Stimulated activated CD8-positive, alpha-beta memory T cell treated with anti-CD3 and anti-CD28 coated beads, Interleukin-2, amount 100 ng/mL, for 1 hour (primary cell): ENCODE measurements at places on chromosomes 11 and 22.

DNA sequence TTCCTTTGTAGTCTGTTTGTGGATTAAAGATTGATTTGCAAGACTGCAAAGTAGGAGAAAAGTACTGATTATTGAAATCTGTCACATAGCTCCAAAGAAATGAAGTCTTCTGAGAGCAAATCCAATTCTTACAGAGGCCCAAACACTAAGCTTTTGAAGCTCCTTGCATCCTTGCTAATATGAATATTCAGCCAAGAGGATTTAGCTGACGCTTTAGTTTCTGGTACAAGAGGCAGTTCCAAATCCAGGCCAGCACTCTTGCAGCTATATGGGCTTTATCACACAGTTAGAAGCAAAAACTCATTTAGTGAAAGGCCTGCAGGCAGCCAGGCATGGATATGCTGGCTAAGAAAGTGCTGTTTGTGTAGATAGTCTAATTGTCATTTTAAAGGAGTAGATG, 12.7 kb downstream of the PAAF1 start:
- DNase-seq = no peak

- DNase-seq = no peak
Measured at GRCh38 chr22:24282401-24282800, 11.8 kb downstream of the SPECC1L start.

GRCh38 chr11:4979036-4979435, 15.6 kb upstream of the OR51L1 start:
- no peak for DNase-seq

DNA sequence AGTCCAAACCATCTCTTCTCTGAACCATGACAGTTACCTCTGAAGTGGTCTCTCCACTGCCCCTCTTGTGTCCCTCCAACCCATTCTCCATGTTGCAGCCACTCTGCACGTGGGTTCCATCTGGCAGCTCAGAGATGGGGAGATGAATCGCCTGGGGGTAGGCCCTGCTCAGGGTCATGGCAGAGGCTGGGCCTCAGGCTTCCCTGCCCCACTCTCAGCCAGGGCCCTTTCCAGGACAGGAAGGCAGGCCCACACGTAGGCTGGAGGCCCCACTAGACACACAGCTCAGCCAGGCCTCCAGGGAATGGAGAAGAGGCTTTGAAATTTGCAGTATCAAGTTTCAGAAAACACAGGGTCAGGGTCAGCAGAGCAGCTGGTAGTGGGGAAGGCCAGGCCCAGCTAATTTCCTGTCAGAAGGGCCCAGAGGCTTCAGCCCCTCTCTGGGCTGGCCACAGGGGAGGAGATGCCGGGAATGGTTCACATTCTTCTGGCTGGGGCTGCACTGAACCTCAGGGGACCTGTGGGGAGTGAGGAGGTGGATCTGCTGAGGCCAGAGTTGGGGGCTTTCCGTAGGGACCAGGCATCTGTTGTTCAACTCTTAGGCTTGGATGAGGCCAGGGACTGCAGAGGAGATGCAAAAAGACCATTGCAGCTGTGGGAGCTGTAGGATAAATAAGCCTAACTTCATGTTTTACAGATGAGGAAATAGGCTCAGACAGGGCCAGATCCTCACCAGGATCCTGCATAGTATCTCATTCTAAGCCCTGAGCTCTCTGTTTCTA, 101.6 kb downstream of the SWAP70 start:
- no peak for DNase-seq

DNA sequence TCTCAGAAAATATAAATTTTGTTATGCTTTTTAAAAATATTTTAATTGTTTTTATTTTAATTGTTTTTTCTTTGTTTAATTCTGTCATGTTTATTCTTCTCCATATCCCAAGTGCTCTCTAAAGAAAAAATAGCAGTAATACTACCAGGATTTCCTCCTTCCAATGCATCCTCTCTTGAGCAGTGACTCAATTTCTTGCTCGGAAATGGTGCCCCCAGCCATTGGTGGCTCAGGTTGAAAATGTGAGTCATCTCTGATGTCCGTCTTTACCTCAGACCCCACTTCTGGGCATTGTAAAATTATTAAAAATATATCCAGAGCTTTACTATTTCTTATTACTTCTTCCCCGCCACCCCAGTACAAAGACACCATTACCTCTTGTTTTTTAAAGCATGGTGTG, 898.5 kb downstream of the METTL15 start:
- no peak for DNase-seq

DNA sequence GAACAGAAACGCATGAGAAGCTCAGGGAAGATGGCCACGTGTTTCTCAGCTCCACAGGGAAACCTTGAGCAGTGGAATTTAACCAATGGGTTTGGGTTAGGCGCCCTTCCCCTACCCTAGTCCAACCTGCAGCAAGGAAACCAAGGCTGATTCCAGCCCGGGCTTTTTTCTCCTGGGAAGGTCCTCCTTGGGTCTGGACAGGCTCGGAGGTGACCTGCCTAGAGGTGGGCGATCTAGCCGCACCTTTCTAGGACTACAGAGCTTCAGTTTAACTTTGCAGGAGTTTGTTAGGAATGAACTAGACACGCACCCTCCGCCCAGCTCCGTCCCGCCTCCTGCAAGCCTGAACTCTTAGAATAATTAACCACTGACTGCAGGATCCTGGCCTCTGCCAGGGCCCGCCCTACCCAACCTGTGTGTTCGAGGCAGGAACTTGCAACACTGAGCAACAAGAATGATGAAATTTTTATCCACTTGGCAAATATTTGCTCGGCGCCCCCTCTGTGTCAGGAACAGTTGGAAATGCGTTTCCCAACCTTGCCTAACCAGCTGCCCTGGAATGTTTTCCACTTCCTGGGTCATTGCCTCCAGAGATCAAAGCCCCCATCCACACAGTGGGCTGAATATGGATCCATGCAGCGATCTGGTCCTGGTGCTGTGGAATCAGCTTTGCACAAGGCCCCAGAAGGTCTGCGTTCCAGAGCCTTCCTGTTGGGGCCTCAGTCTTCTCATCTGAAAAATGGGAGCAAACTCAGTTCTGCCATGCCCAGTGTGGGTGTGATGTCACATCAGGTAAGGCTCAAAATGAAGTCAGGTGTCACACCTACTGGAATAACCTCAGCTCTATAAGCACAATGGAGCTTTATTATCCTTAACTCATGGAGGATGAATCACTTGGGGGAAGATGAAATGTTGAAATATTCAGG, 13.3 kb downstream of the MPST start:
- no peak for DNase-seq

DNA sequence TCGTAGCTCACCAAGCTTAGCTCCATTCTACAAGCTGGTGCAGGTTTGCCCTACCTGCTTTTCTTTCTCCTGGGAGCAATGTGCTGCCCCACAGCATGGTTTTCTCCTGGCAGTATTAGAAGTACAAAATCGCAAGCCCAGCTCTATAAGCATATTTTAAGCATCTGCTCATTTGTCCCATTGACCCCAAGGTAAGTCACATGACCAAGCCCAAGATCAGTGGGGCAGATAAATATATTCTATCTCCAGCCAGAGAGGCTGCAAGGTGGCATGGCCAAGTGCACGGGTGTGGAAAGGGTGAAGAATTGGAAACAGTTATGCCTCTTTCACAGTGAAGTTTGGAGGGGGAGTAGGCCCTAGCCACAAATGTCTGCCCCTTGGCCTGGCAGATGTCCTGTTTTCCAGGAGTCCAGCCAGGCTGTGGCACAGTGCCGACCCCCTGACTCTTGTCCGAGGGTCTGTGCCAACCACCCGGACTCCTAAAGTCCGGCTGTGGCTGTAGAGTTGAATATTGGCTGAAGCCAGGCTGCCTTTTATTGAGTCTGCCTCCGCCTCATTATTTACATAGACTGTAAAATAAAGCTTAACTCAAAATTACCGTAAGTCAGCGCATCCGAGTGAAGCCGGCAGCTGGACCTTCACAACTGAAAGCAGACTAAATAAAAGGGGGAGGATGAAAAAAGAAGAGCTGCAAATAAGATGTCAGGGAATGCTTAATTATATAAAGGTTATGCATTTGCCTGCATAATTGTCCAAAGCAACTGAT, 165.7 kb downstream of the COMMD9 start:
- DNase-seq = no peak

DNA sequence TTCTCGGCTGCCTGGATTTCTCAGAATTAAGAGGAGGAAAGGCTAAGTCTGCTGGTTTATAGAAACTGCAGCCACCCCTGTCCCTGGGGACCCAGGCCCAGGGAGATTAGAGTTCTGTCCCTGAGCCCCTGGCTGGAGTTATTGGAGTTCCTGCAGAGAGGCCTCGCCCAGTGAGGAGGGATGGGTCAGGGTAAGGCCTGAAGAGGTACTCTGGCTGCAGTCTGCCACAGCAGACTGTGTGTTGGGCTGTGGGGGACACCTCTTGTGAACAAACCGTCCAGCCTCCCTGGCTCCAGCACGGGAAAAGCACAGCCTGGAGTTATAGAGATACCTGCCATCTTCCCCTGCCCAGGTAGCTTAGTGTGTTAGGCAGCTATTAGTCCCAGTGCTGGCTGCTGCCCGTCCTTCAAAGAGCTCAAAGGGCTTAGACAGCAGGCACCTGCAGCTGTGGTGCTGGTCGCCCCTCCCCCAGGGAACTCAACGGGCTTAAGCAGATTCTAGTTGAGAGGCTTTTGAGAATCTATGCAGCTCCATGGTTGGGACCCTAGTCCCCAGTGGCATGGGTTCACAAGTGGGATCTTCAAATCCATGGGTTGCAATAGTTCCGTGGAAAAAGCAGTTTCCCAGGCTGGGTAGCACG, 36.6 kb upstream of the MUC15 start:
- no peak for DNase-seq

DNA sequence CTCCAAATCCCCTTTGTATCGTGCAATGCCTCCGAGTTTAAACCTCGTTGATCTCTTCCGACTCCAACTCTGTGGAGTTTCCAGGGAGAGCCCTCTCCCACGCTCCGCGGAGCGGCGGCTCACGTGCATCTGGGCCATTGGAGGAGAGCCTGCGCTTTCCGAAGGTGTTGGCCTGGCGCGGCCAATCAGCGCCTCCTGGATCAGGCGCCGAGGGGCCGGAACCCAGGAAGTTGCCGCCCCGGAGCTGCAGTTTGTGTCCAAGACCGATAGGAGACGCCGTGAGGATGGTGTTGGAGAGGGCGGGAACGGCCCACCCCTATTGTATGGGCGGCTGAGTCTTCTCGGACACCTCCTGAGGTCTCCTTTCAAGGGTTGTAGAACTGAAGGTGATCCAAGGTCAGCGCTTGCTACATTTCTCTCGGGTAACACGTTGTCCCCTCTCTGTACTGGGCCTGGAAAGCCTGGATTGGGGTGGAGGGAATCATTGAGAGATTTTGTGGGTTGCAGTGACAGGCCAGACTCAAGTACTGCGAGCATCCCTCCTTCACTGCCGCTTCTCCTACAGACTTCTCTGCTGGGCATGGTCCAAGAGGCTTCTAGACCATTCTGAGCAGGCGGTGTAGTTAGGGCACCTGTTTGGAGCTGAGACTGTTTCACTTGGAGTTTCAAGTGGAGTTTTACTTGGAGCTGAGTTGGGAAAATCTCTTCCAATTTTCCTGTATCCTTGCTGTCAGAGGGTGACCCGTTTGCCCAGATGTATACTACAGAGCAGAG, 1.7 kb downstream of the ADAMTS15 start:
- no peak for DNase-seq

DNA sequence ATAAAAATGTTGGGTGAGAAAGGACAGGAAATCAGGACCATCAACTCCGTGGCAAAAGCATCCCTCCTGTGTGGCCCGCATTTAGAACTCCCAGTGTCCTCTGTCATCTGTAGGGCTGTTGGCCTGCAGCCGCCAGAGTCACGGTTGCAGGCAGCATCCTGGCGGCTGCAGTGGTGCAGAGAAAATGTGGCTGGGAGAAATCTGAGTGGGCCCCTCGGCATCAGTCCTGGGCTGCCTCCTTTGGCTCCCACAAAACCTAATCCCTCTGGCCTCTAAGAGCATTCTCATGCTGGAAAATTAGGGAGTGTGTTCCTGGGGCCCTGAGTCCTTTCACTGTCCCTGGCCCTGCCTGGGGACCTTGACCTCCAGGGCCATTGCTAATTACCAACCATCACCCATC, 121.9 kb downstream of the WT1 start:
- DNase-seq = no peak

DNA sequence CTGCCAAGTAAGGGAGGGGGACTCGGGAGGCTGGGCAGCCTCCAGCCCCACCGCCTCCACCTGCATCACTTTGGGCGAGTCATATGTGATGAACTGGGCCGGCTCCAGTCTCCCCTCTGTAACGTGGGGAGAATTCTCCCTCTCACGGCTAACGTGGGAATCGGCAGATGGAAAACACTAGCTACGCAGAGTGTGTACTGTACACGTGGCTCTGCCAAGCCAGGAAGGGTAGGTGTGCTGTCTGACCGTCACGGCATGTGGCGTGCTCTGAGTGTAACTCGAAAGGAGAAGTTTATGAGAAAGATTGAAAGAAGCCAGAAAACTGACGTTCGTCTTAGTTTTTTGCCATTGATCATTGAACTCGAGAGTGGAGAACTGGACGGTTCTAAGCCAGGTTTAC, 13.7 kb downstream of the TRMU start:
- no peak for DNase-seq

GRCh38 chr11:72744474-72744873, 7.7 kb downstream of the ARAP1 start:
- no peak for DNase-seq

GRCh38 chr11:79100093-79100910, 340.5 kb downstream of the TENM4 start:
- DNase-seq = no peak

- DNase-seq = no peak
Measured at GRCh38 chr11:34625576-34625975, 4.7 kb downstream of the EHF start.

DNA sequence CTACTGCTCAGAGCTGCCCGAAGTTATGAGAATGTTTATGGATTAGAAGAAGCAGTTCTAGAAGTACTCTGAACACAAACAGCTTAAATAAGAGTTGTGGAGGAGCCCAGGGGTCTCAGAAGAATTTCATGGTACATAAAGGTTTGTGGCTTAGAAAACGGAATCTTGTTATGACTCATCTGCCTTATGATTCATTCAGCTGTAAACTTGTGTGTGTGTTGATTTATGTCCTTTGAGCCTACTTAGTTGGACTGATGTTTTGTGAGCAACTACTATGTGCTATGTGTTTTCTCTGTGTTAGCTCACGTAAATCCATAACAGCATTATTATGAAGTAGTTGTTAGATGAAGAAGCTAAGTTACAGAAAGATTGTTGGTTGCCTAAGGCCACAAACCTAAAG, 203.7 kb downstream of the PGR start:
- no peak for DNase-seq

DNA sequence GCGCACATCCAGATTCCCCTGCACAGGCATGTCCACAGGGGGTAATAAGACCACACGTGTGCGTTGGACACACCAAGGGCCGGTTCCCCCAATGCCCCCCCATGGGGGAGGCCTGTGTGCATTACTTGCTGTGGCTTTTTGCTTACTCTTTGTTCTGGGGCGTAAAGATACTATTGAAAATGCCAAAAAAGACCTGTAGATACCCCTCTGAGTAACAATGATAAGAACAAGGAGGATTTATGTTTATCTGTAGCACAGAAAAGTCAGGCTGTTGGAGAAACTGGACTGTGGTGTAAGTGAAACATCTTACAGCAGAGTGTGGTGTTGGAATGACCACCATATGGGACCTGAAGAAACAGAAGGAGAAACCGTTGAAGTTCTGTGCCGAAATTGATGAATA, 103.2 kb downstream of the TBC1D22A start:
- DNase-seq = no peak
